ENCODE measurements at places on chromosomes 1 and 21. TPM values are rescaled to one million over a fixed set of nuclear protein-coding genes. Genes with fewer than 3 reads are reported as not detected.

- DNase-seq = peak; percentile 54
Observed at GRCh38 chr1:151060007-151060656, at the start of gene MLLT11. TSS of gene MLLT11 (plus strand) at chr1:151060397. CDS start at chr1:151067225, 6,828 bp downstream.

GRCh38 chr1:103108376-103109150 is at the start of gene COL11A1:
TSS of gene COL11A1 (minus strand) at chr1:103108522. CDS start at chr1:103108178, 344 bp downstream.
- no peak for DNase-seq

- DNase-seq = no peak
Observed at GRCh38 chr1:230463760-230464159, 37.6 kb upstream of the PGBD5 start.

DNA sequence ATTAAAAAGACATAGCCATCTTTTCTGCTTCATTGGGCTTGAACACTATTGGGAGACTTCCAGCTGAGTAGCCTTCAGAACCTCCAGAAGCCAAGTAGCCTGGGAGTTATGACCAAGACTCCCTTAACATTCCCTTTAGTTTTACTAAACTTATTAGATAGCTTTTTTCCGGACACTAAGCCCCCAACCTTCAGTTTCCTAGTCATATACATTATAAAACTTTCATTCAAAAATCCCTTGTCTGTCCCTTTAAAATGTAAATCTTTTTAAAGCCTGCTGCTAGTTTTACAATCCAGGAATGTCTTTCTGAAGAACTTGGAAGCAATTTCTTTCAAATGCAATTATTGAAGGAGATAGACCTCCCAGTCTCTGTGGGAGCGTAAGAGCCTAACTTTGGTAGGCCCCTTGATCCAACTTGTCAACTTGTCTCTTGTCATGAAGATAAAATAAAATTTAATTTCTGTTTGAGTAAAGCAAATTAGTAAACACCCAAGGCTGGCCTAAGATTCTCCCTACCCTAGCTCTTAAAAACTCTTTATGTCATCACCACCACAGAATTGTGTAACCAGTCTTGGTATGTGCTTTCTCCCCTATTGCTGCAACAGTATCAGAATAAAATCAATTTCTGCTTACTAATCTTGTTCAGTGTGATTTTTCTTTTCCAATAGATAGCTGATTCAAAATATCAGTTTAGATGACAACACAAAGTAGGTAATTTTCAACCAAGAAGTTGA is 796.2 kb downstream of the PLA2G4A start:
- no peak for DNase-seq

- no peak for DNase-seq
Observed at GRCh38 chr1:17861685-17862084, 106.6 kb downstream of the ACTL8 start.

- no peak for DNase-seq
Observed at GRCh38 chr1:234986750-234987414, 141.8 kb downstream of the TOMM20 start.

SMCP gene
- total RNA-seq = not detected

PRRX1 gene
- 1.2 TPM for total RNA-seq

KRTAP21-2 gene
- total RNA-seq = not detected
